ENCODE measurements at places on chromosomes 6 and 20. TPM values are rescaled to one million over a fixed set of nuclear protein-coding genes. Genes with fewer than 3 reads are reported as not detected.

Gene THEMIS
- total RNA-seq, result under 0.01 TPM

Gene CLIC5
- total RNA-seq, result 0.72 TPM

Gene RALGAPB
- total RNA-seq, result 20.0 TPM

Gene PRRT1
- not detected for total RNA-seq

Gene LYRM4
- total RNA-seq, result 26.5 TPM

Gene ASF1A
- total RNA-seq, result 10.4 TPM

Gene CST2
- not detected for total RNA-seq

Gene KIAA0408
- not detected for total RNA-seq

Gene CDSN
- total RNA-seq, result not detected

Gene F13A1
- total RNA-seq, result under 0.01 TPM

Gene TFAP2D
- not detected for total RNA-seq

Gene CENPW
- total RNA-seq, result 0.85 TPM

Gene OR12D3
- not detected for total RNA-seq

Gene GRM1
- total RNA-seq, result not detected

Gene LRRN4
- 16.6 TPM for total RNA-seq

Gene NOX3
- not detected for total RNA-seq

Gene ZBTB46
- total RNA-seq, result 2.9 TPM

Gene OLIG3
- total RNA-seq, result not detected
